Fibroblast of skin of left quadriceps (primary cell): ENCODE measurements at places on chromosomes 16 and 17.

GRCh38 chr16:12646490-12647274 is 157.0 kb downstream of the CPPED1 start:
- DNase-seq: peak; percentile 13

DNA sequence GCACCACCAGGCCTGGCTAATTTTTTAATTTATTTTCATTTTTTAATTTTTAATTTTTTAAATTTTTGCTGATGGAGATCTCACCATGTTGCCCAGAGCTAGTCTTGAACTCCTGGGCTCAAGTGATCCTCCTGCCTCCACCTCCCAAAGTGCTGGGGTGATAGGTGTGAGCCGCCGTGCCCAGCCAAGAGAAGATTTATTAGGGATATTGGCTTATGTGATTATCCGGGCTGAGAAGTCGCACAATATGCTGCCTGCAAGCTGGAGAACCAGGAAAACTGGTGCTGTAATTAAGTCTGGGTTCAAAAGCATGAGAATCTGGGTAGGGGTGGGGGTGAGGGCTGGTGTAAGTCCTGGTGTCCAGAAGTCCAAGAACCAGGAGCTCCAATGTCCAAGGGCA is 2.5 kb upstream of the C16orf90 start:
- no peak for DNase-seq

GRCh38 chr17:74964988-74965622 is 7.5 kb downstream of the HID1 start:
- no peak for DNase-seq

GRCh38 chr16:27495191-27495590 is 54.5 kb downstream of the GTF3C1 start:
- peak; percentile 82 for DNase-seq

DNA sequence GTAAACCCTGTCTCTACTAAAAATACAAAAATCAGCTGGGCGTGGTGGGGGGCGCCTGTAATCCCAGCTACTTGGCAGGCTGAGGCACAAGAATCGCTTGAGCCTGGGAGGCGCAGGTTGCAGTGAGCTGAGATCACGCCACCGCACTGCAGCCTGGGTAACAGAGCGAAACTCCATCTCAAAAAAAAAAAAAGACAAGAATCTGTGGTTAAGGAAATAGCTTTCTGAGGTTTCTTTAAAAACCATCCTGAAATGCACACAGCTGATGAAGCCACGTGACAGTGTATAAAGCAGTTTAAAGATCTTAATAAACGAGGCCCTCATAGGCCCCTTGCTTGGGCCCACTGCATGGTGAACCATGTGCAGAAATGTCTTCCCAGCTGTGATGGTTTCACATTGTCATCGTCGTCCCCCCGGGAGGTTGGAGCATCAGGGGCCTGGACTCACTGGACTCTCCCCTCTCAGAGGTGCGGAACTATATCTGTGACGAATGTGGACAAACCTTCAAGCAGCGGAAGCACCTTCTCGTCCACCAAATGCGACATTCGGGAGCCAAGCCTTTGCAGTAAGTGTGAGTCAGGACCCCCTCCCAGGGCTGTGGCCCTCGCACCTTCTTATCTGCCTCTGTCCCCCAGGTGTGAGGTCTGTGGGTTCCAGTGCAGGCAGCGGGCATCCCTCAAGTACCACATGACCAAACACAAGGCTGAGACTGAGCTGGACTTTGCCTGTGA is 16.2 kb downstream of the ZNF276 start:
- no peak for DNase-seq

GRCh38 chr17:30104575-30105339 is 11.9 kb upstream of the NSRP1 start:
- DNase-seq: peak; percentile 53

GRCh38 chr17:82338858-82339633 is 5.5 kb upstream of the SECTM1 start:
- peak; percentile 54 for DNase-seq

- no peak for DNase-seq
Measured at GRCh38 chr17:76501827-76502307, 644 bp upstream of the RHBDF2 start.

DNA sequence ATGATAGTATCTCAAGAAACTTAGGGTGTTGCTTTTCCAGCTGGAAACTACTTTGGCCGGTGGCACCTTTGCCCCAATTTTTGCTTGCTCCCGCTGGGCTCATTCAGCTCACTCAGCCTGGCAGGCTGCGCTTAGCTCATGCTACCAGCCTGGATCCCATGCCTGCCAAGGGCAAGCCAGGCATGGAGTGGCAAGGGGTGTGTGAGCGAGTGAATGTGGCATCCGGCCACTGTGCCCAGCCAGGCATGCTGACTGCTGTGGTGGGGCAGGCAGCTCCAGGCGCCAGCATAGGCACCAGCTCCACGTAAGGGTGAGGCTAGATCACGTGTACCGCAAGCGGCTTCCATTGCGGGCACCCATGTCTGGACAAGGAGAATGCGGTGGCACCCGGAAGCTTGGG is 9.4 kb downstream of the B3GNT9 start:
- DNase-seq: no peak

- DNase-seq: no peak
Measured at GRCh38 chr17:69567130-69567529, 152.6 kb downstream of the MAP2K6 start.

DNA sequence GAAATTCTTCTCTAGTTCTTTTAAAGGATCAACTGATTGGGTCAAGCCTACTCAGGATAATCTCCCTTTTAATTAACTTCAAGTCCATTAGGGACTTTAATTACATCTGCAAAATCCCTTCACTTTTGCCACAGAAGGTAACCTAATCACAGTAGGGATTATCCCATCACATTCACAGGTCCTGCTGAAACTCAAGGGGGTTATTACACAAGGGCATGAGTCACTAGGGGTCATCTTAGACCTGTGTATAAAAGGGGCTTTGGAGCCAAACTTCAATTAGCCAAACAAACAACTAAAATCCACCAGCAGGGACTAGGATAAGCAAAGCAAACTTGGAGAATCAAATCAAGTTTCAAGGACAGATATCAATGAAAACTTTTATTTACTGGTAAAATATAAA is 19.4 kb downstream of the CIAPIN1 start:
- DNase-seq: no peak
